ENCODE measurements at places on chromosomes 5 and 9. TPM values are rescaled to one million over a fixed set of nuclear protein-coding genes. Genes with fewer than 3 reads are reported as not detected.

The PCDHA6 gene
- not detected for total RNA-seq

The PCDHA8 gene
- total RNA-seq, result not detected

The OLFM1 gene
- total RNA-seq, result not detected

The RAPGEF1 gene
- total RNA-seq, result 129 TPM

The PLAA gene
- total RNA-seq, result 24.0 TPM

The DMRT3 gene
- not detected for total RNA-seq

The BAAT gene
- total RNA-seq, result 0.15 TPM

The LCP2 gene
- 318 TPM for total RNA-seq

- H3K4me1 ChIP-seq, result no peaks in the 10 kb centered on the region
- no peak for DNase-seq
- no peak overlapping the region for H3K4me3 ChIP-seq
- H3K27ac ChIP-seq, result no peak overlapping the region
- H3K27me3 ChIP-seq, result no peaks in the 10 kb centered on the region
- no peaks in the 10 kb centered on the region for H3K36me3 ChIP-seq
Measured at GRCh38 chr5:10788358-10788757, 27.3 kb upstream of the DAP start.

- no peaks in the 10 kb centered on the region for H3K27me3 ChIP-seq
- H3K4me3 ChIP-seq, result no peak overlapping the region
- no peaks in the 10 kb centered on the region for H3K4me1 ChIP-seq
- H3K27ac ChIP-seq, result no peak overlapping the region
Measured at GRCh38 chr9:10238087-10238486, 374.7 kb downstream of the PTPRD start.

- no peaks in the 10 kb centered on the region for H3K36me3 ChIP-seq
- H3K4me1 ChIP-seq, result peaks cover 6% of the 10 kb centered on the region
- no peak overlapping the region for H3K4me3 ChIP-seq
- no peaks in the 10 kb centered on the region for H3K27me3 ChIP-seq
- no peak for DNase-seq
Measured at GRCh38 chr9:131997779-131998178, 81.9 kb downstream of the MED27 start.

DNA sequence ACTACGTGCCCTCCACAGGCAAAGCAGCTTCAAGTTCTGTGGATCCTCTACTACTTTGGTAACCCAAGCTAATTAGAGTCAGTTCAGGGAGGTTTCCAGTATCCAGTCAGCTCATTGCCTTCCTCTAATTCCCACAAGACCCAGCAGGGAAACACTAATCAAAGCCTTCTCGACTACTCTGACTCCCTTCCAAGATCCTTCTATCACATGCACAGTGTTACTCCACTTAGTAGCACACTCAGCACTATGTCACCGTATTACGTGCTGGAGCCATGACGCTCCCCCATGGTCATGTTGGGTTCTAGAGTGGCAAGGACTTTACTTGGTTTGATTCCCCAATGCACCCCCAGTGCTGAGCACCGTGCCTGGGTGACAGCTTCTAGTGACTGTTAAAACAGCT lies 53.0 kb downstream of the DCP2 start:
- H3K36me3 ChIP-seq, result peaks cover 11% of the 10 kb centered on the region
- H3K4me3 ChIP-seq, result no peak overlapping the region
- H3K27me3 ChIP-seq, result no peaks in the 10 kb centered on the region
- DNase-seq, result no peak
- H3K27ac ChIP-seq, result no peak overlapping the region

GRCh38 chr9:23563517-23563916 lies 262.5 kb downstream of the ELAVL2 start:
- no peak overlapping the region for H3K4me3 ChIP-seq
- H3K27ac ChIP-seq, result no peak overlapping the region
- no peaks in the 10 kb centered on the region for H3K36me3 ChIP-seq
- no peaks in the 10 kb centered on the region for H3K27me3 ChIP-seq

- H3K36me3 ChIP-seq, result no peaks in the 10 kb centered on the region
- DNase-seq, result no peak
- no peak overlapping the region for H3K4me3 ChIP-seq
- no peaks in the 10 kb centered on the region for H3K27me3 ChIP-seq
- no peak overlapping the region for H3K27ac ChIP-seq
- H3K4me1 ChIP-seq, result peaks cover 15% of the 10 kb centered on the region
Measured at GRCh38 chr9:89732295-89732938, 127.6 kb downstream of the GADD45G start.

DNA sequence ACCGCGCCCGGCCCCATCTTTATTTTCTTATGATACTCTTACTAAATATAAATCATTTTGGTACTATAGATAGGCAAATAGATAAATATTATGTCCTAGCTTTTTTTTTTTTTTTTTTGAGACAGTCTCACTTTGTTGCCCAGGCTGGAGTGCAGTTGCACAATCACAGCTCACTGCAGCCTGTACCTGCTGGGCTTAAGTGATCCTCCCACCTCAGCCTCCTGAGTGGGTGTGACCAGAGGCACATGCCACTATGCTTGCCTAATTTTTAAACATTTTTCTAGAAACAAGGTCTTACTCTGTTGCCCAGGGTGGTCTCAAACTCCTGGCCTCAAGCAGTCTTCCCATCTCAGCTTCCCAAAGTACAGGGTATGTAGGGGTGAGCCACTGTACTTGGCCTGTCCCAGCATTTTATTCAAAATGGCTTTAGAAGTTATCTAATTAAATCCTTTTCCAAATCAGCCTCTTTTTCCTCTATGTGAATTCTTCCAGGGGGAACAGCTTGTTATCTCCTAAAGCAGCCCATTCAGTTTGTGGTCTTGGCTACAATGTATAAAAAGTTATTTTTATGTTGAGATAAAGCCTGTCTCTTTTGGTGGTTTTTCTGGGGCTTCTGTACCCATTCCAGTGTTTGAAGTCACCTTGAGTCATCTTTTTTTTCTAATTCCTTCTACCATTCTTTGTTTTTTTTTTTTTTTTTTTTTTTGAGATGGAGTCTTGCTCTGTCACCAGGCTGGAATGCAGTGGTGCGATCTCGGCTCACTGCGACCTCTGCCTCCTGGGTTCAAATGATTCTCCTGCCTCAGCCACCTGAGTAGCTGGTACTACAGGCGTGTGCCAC lies 12.1 kb downstream of the MELK start:
- no peaks in the 10 kb centered on the region for H3K4me1 ChIP-seq
- no peaks in the 10 kb centered on the region for H3K36me3 ChIP-seq
- H3K27ac ChIP-seq, result no peak overlapping the region
- no peaks in the 10 kb centered on the region for H3K27me3 ChIP-seq
- no peak for DNase-seq
- no peak overlapping the region for H3K4me3 ChIP-seq

DNA sequence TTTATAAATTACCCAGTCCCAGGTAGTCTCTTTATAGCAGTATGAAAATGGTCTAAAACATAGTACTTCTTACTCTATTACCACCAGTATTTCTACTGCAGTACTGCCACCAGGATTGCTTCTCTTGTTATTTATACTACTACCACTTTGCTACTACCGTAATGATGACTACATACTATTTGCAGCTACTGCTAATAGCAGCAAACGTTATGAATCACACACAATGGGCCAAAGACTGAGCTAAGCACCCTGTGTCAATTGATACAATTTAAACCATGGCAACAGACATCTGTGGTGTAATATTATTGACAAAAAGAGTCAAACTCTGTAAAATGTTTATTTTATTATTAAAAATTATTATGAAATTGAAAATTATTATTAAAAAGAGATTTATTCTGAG lies 15.3 kb upstream of the KIF12 start:
- H3K4me1 ChIP-seq, result no peaks in the 10 kb centered on the region
- H3K36me3 ChIP-seq, result no peaks in the 10 kb centered on the region
- no peaks in the 10 kb centered on the region for H3K27me3 ChIP-seq
- no peak overlapping the region for H3K27ac ChIP-seq
- H3K4me3 ChIP-seq, result no peak overlapping the region

DNA sequence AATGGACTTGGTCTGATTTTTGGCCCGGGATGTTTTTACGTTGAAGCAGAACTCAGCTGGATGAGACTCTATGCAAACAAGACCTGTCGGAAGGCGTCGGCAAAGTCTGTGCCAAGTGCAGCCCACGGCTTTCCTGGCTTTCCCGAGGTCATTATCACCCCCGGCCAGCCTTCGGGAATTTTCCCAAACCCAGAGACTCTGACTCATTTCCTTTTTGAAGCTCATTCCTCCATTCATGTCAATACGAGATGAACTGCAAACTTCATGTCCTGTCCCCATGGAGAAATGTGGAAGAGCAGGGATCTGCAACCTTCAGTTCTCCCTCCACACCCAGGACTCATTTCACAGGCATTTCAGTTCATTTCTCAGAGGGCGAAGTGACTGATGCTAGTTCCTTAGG lies 95.3 kb downstream of the IRX2 start:
- H3K27me3 ChIP-seq, result no peaks in the 10 kb centered on the region
- no peak overlapping the region for H3K4me3 ChIP-seq

- H3K4me3 ChIP-seq, result no peak overlapping the region
- no peak overlapping the region for H3K27ac ChIP-seq
- no peaks in the 10 kb centered on the region for H3K27me3 ChIP-seq
- no peak for DNase-seq
Measured at GRCh38 chr9:110590816-110591215, 11.3 kb upstream of the SVEP1 start.

DNA sequence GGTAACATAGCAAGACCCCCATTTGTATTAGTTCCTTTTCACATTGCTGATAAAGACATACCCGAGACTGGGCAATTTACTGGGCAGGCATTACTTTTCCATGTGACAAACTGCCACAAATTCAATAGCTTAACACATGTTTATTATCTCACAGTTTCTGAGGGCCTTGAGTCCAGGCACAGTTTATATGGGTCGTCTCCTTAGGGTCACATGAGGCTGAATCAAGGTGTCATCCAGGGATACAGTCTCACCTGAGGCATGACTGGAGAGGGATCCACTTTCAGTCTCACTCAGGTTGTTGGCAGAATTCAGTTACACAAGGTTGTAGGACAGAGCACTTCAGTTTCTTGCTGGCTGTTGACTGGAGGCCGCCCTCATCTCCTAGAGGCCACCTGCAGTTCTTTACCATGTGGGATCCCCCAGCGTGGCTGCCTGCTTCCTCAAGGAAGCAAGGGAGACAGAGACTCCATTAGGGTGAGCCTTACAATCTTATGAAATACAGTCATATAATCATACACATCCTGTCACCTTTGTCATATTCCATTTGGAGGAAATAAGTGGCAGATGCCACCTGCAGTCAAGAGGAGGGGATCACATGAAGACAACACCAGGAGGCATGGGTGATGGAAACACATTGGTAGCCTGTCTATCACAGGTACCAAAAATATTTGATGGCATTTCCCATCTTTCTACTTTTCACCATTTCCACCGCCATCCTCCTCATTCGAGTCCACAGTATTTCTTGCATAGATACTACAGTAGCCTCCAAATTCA lies 15.1 kb upstream of the ERAP1 start:
- H3K4me1 ChIP-seq, result peaks cover 35% of the 10 kb centered on the region
- no peaks in the 10 kb centered on the region for H3K36me3 ChIP-seq
- no peak overlapping the region for H3K27ac ChIP-seq
- DNase-seq, result peak; percentile 39

DNA sequence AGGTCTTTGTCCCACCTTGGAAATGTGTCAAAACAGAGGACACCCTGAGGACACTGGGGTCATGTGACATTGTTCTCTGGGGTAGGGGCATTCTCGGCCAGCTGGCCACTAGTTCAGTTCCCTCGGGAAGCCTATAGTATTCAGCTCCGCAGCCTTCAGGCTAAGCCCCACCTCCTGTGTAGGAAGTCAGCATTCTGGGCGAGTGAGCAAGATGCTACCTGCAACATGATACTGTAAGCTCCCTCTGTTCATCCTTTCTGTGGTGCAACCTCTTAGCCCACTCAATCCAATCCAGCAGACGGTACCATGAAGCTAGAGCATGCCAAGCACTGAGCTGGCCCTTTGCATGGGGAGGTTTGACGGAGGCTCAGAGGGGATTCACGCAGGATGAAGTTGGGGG lies 5.3 kb downstream of the NTNG2 start:
- peaks cover 14% of the 10 kb centered on the region for H3K27me3 ChIP-seq
- peaks cover 15% of the 10 kb centered on the region for H3K4me1 ChIP-seq
- H3K4me3 ChIP-seq, result no peak overlapping the region
- no peak overlapping the region for H3K27ac ChIP-seq
